ENCODE measurements at places on chromosomes 7 and 10.

- DNase-seq = no peak
Measured at GRCh38 chr7:46549892-46550639, 629.0 kb upstream of the IGFBP3 start.

DNA sequence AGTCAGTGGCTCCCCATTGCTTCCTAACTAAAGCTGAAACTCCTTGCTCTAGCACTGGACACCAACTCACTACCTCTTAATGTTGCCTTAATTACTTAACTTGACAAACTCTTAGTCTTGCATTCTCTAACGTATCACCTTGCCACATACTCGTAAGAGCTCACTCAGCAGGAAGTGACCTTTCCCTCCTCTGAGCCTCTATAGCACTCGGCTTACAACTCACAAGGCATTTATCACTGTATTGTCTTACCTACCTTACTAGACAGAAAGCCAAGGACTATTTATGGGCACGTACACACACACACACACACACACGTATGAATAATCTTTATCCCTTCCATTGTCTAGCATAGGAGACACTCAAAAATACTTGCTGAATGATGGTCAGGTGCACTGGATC lies 21.2 kb downstream of the CEP41 start:
- DNase-seq = no peak

- DNase-seq = no peak
Measured at GRCh38 chr10:30863516-30864210, 168.0 kb downstream of the ZNF438 start.

DNA sequence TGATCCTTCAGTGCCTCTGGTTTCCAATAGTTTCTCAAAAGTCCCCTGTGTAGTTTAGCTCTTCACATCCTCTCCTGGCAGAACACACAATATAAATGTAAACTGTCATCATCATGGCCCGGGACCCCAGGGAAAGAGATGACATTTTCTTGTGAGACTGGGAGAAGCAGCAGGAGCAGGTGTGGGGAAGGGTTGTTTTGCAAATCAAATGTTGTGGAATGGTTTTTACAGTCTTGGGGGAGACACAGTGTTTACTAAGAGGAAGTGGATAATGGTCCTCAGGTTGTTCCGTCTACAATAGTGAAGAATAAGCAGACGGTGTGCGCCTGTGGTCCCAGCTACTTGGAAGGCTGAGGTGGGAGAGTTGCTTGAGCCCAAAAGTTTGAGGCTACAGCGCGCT lies 159.1 kb downstream of the SEC23IP start:
- no peak for DNase-seq

- DNase-seq = no peak
Measured at GRCh38 chr10:122981066-122981464, 864 bp downstream of the PSTK start.

GRCh38 chr10:27504808-27505460 lies 830 bp downstream of the RAB18 start:
- no peak for DNase-seq

GRCh38 chr7:30430276-30430675 lies 48.3 kb downstream of the NOD1 start:
- DNase-seq = no peak

DNA sequence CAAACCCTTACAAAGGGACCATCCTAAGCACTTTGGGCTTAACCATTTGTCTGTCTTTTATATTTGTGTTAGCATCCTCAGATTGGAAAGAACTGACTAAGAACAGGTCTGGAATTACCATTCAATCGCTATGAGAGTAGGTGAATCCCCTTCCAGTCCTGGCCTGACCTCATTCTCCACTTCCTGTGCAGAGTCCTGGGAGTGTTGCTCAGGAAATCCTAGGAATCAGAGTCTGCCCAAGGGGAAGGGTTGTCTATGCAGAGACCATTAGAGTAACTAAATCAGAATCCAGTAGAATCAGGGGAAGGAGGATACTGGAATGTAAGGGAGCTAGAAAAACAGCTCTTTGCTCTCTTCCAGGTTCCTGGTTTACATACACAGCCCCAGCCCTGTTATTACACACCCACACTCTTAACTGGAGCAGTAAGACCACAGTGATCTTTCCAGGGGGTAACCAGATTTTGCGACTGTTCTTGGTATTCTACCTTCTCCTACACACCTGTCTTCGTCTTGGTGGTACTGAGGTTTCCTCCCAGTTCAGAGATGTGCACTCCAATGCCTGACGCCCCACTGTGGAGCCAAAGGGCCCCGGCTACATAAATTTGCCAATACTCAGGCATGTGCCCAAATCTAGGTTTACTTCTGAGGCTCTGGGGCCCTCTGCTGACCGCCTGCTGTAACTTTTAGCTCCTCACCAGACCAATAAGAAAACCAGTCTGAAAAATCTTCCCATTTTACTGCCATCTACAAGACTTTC lies 103.7 kb downstream of the RNF216 start:
- DNase-seq = no peak

DNA sequence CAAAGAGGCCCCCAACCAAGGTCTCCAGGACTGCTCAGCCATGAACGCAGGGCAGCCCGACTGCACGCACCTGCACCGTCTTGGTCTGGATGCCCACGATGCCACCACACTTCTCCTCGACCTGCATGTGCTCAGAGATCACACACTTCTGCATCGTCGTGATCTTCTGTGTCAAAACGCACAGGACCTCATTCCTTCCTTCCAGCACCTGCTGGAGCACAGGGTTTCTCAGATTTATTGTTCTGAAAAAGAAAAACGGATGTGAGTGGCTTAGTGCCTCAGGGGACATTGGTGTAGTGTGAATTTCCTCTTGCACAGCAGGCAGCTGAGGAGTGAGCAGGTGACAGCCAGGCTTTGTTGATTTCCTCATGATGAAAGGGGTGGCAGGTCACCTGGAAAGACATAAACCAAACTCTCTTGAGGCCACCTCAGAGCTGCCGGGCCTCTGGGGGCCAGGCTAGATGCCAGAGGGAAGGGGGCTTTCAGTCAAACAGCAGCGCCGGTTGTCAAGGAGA lies 38.2 kb downstream of the GSDME start:
- no peak for DNase-seq

GRCh38 chr7:26680587-26680986 lies 183.8 kb downstream of the SKAP2 start:
- DNase-seq = no peak

GRCh38 chr10:48404646-48405045 lies 98.2 kb downstream of the MAPK8 start:
- no peak for DNase-seq

- no peak for DNase-seq
Measured at GRCh38 chr10:103472005-103472404, 7.0 kb downstream of the CALHM3 start.

DNA sequence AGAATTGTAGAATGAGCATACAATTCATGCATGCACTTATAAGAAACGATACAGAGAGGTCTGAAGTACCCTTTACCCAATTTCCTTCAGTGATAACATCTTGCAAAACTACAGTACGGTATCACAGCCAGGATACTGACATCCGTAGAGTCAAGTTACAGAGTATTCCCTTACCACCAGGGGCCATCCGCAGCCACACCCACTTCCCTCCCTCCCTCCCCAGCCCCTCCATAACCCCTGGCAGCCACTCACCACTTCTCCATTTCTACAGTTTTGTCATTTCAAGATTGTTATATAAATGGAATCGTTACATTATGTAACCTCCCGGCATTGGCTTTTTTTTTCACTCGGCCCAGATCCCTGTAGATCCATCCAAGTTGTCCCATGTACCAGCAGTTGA lies 113.6 kb upstream of the RET start:
- no peak for DNase-seq

- no peak for DNase-seq
Measured at GRCh38 chr10:48473704-48474103, 131.2 kb downstream of the ARHGAP22 start.

DNA sequence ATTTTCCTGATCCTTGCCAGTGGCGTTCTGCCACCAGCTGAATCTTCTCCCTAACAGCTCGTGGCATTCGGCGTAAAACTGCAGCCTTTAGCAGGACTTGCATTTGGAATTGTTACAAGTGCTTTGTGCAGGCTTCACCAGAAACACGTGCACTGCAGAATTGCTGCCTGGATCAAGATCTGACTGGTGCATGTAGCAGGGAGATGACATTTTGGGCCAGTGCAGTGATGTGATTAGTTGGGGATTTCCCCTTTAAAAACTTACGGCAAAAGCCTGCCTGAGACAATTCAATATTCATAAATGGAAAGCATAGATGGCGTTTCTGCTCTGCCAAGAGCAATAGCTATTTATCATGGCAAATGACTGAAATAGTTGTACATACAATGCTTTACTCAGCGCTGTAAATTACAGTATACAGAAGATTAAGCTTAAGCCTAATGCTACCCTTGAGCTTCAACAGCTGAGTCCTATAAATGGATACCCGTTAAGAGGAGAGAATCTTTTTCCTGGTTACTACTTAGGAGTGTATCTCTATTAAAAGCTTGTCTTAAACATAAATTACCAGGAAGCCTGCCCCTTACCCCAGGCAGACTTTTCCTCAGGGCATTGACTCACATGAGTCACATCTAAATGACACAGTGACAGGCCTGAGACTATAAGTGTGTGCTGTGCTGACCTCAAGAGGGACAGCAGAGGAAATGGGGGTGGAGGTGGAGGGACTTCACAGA lies 106.3 kb downstream of the ATXN7L1 start:
- no peak for DNase-seq

DNA sequence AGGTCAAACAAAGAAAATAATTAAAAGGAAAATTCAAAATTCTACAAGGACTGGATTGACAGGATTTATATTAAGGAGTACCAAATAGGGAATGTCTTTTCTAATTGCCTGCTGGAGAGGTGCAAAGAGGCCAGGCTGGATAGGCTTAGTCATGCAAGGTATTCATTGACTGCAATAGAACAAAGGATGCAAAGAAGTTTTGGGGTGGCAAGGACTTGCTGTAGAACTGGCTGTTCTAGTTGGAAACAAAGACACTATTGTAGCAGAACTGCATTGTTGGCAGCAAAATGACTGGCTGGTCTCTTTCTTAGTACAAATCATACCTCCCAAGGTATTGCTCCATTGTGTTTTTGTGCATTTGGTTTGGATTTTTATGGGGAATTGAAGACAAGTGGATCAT lies 10.1 kb downstream of the ITGB8 start:
- no peak for DNase-seq

DNA sequence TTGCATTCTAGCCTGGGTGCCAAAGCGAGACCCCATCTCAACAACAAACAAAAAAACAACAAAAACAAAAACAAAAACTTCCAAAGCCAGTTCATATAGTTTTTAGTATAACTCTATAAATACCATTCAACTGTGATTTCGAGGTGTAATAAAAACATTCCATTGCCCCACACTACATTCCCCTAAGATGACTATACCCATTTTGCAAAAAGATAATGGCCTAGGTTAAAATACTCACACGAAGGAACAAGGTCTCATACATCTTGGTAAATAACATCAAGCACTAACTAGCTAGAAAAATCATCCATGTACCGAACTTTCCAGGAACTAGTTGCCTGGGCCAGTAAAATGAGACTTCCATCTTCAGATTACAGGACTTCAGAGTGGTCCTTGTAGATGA lies 55.4 kb downstream of the GLI3 start:
- DNase-seq = no peak

DNA sequence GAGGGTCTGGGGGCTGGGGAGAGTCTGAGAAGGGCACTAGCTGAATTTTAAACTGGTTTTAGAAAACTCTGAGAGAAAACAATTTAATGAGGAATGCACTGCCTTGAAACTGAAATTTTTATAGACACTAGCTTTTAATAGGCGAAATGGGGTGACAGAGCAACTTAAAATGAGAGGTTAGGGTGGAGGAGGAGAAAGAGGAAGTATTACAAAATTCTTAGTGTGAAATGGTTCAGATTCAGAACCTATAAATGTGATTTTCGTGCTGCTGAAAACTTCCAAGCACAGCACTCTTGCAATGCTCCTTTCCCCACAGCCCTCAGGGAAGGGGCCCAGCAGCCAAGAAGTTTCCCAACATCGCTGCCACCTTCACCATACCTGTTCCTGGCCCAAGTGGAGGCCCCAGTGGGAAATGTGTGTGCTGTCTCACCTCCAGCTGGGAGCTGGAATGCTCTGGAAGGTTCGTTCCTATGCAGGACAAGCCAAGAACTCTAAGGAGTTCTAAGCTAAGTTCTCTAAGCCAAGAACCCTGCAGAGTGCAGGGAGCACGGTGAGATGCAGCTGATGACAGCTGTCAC lies 60.0 kb downstream of the ATXN7L1 start:
- DNase-seq = no peak

GRCh38 chr10:62284221-62284620 lies 15.6 kb upstream of the RTKN2 start:
- no peak for DNase-seq

- DNase-seq = no peak
Measured at GRCh38 chr7:88104732-88105131, 115.1 kb downstream of the SRI start.

DNA sequence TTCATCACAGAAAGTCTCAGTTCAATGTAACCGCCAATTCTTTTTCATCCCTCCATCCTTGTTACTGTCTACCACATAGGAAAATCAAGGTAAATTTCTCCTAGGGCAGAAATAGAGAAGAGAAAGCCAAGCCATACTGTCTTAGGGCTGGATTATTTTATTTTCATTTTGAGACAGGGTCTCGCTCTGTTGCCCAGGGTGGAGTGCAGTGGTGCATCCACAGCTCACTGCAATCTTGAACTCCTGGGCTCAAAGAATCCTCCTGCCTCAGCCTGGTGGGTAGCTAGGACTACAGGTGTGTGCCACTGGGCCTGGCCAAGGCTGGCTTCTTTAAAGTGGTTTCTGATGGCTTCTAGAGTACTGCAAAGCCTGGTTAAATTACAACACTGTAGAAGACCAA lies 181.7 kb downstream of the SRPK2 start:
- DNase-seq = no peak

DNA sequence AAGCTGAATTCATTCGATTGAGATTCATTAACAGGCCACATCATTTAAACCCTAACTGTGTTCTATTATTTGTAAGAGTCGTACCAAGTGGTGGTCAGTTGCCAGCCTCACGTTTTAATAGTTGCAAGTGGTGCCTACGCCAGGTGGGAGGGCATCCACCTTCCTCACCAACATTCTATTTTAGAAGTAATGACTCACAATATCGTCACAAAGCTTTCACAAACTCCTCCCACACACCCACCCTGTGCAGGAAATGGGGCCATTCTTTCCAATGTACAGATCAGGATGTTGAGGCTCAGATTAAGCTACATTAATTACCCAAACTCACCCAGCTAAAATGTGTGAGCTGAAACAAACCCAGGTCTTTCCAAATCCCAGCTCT lies 77.3 kb upstream of the SAMD8 start:
- no peak for DNase-seq

GRCh38 chr10:88991899-88992320 lies 1.3 kb downstream of the FAS start:
- DNase-seq = no peak

DNA sequence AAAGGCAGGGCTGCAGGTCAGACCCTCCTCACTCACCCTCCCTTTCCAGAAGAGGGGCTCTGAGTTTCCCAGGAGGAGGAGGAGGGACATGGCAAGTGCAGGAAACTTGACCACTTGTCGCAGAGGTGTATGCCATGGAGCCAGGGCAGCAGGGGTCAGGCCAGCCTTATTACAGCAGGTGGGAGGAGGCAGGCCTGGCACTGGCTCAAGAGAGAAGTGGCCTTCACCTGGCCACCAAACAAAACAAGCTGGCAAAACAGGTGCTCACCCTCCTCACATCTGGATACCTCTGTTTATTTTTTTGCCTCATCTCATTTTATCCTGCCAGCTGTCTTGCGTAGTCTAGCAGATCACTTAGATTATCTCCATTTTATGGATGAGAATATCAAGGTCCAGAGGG lies 12.5 kb downstream of the COL13A1 start:
- DNase-seq = no peak
